ENCODE measurements at places on chromosomes 6 and 20. TPM values are rescaled to one million over a fixed set of nuclear protein-coding genes. Genes with fewer than 3 reads are reported as not detected.

GRCh38 chr6:43250992-43251373, 7.7 kb downstream of the TTBK1 start:
- no peak for DNase-seq

- peak; percentile 75 for DNase-seq
Measured at GRCh38 chr6:167760979-167761793, 65.5 kb upstream of the AFDN start.

GRCh38 chr6:158837684-158838625, 18.8 kb upstream of the EZR start:
- no peak for DNase-seq

Gene AGPAT1
- 44.2 TPM for total RNA-seq

Measured in Right ventricle myocardium superior (tissue), 1 donor.